Kidney tubule cell (primary cell): ENCODE measurements at places on chromosomes 12 and 14.

- no peak for DNase-seq
Measured at GRCh38 chr12:1491983-1492697, 102.2 kb downstream of the FBXL14 start.

DNA sequence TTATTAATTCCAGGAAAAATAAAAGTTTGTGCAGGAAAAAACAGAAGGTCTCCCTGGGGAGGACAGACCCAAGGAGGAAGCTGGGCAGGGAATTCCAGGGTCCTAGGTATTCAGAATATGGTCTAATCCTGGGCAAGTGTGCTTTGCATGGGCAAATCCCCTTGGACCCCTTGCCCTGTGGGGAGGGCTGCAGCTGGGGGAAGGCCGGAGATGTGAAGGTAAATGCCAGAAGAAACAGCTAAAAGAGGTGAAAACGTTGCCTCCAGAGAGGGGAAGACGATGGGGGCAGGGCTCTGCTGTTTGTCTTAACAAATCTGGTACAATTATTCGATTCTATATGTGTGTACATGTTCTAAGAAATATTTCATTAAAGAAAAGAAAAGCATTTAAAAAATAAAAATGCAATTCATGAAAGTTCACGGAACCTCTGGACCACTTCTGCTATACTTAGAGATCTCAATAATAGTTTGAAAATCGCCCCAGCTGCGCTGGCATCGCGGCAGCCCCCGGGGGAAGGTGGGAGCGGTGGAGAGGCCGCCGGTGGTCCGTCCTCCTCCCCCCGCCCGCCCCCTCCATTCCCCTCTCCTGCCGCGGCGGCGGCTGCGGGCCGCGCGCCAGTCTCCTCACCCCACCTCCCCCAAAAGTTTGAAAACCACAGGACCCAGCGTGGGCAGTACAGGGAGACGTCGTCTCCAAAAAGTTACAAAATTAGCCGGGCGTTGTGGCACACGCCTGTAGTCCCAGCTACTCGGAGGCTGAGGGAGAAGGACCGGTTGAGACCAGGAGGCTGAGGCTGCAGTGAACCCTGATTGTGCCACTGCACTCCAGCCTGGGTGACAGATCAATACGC is 1.5 kb upstream of the PRPF40B start:
- DNase-seq: no peak

DNA sequence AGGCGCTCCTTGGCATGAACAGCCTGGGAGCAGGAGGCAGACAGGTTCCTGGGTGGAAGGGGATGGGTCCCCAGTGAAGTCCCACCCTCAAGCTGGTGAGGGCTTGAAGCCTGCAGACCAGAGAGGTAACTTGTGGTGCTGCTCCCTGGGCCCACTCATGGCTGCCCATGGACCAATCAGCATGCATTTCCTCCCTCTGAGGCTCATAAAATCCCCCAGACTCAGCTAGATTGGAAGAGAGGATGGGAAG is 50.2 kb downstream of the A2M start:
- no peak for DNase-seq

- DNase-seq: no peak
Measured at GRCh38 chr12:120988658-120989057, 10.3 kb downstream of the HNF1A start.

- DNase-seq: no peak
Measured at GRCh38 chr12:79356216-79356615, 334.5 kb downstream of the PAWR start.

DNA sequence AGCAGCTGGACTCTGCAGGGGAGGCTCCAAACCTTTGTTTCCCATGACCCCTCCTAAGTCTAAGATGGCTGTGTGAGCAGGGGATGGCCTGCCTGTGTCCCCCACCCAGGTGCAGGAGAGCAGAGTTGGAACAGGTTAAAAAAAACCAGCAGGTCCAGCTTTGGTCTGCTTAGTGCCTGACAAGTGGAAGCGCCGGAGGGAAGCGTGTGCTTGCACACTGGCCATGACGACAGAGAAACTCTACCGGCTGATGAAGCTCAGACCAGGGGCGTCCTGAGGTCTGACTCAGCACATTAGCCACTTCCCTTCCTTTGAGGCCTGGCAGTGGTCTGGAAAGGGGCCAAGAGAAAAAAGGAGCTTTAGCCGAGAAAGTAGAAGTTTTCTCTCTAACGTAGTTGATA is 280.1 kb downstream of the VRK1 start:
- DNase-seq: peak; percentile 82
